NCI-H2081 (cell line): ENCODE measurements at places on chromosomes 2 and 18.

GRCh38 chr2:73994178-73994831 lies 9.6 kb downstream of the TET3 start:
- DNase-seq = no peak

- no peak for DNase-seq
These were observed 111.1 kb downstream of the TTC27 start for GRCh38 chr2:32738939-32739338.

- no peak for DNase-seq
These were observed 96.2 kb downstream of the RAD51AP2 start for GRCh38 chr2:17422061-17422460.

GRCh38 chr2:163246135-163246534 lies 407.6 kb upstream of the KCNH7 start:
- no peak for DNase-seq

GRCh38 chr2:127014630-127015029 lies 92.3 kb downstream of the BIN1 start:
- DNase-seq = no peak

DNA sequence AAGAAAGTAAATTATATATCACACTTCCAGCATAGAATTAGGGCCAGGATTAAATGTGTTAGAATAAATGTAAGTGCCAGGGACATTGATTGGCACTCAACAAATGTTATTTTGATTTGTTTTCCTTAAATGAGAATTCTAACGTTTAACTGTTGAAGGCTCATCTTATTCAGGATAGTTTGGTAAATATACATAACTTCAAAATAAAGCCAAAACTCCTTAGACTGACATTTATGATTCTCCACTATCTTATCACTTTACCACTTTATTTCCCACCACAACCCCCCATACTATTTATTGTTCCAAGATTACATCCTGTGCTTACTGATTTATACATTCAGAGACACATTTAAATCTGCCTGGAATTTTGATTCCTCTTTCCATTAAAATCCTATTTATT lies 769.5 kb upstream of the CDH2 start:
- DNase-seq = no peak

DNA sequence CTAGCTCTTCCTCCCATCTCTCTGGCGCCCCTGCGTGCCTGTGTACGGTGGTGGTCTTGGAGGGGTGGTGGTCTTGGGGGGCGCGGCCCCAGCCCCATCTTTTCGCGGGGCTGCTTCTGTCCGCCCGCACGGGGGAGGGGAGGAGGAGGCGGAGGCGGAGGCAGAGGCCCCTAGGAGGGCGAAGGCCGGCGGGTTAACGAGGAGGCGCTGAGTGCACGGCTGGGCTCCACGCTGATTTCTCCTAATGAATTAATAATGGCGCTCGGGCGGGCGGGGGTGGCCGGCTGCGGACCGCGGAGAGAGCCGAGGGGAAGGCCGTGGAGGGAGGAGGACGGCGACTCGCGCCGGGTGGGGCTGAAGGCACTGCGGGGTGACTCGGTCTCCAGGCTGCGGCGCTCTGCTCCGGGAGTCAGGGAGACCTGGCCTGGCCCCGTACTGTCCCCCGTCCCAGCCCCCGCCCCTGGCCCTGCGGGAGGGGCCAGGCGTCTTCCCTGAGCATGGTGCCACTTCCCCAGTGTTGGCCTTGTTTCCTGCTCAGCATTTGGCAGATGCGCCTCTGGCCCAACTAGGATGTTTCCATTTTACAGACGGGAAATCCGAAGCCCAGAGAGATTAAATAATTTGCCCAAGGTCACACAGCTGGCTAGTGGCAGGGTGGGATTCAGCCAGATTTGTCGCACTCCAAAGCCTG lies 6.0 kb downstream of the GAREM2 start:
- no peak for DNase-seq

GRCh38 chr2:86562922-86563649 lies at the start of gene CHMP3:
CHMP3 (minus strand) TSS chr2:86563443; CDS start chr2:86563348, 95 bp downstream.
- peak; percentile 97 for DNase-seq

DNA sequence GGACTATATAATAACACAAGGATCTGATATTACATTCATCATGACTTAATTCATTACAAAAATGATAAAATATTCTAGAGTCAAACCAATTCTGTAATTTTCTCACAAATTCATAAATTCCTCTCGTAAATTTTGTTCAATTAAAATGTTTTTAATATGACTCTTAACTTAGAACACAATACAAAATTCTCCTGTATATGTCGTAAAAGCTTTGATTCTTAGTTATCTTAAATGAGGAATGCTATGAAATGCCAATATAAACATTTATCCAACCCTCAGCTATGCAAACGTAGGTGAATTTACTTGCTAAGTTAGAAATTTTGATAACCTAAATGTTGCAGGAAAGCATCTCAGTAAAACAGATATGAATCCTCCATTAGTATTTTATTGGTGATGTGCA lies 28.9 kb downstream of the ARHGAP15 start:
- no peak for DNase-seq

- no peak for DNase-seq
These were observed 270.3 kb downstream of the MREG start for GRCh38 chr2:215743066-215743465.

DNA sequence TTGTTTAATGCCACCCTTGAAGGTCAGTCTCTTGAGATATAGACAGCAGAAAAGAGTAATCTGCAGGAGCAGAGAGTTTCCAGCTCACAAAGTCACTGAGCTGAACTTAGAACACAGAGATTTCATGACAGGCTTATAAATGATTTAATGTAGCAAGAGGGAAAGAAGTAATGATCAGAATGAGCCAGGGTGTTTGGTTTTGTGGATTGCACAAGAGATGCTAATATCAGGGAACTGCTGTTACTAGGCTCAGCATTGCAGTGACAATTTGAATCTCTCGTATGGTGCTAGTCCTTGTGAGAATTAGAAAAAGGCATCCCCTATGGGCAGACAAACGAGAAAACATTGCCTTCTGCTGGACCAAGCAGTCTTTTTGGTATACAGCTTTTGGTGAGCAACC lies 61.7 kb upstream of the ITGB6 start:
- no peak for DNase-seq

- DNase-seq = no peak
These were observed 801.4 kb upstream of the ZEB2 start for GRCh38 chr2:145321344-145321743.

GRCh38 chr2:73255907-73256617 lies 22.0 kb downstream of the CCT7 start:
- DNase-seq = no peak

DNA sequence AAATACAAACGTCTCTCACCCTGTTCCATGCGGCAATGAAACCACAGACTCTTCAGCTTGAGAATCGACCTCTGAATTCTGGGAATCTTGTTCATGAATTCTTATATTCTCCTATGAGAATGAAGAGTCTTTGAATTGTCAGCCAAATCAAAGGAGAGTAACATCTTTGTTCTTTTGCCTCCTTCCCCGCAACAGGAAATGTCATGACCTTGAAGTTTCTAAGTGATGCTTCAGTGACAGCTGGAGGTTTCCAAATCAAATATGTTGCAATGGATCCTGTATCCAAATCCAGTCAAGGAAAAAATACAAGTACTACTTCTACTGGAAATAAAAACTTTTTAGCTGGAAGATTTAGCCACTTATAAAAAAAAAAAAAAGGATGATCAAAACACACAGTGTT lies 21.8 kb downstream of the TNFAIP6 start:
- no peak for DNase-seq

DNA sequence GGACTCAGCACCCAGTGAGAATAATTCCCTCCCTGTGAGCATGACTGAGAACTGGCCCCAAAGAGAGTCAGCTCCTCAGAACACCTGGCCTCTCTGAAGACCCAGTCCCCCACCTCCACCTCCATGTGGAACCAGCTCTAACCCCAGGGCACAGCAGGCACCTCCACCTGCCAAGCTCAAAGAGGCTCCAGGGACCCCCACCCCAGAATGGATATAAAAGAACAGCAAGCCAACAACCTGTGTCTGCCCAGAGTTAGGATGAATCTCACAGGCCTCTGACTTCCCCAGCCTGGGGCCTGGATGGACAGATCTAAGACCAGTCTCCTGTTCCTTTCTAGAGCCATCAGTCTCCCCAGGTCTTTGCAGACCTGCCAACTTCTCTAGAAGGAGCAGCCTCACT lies 498.5 kb downstream of the EIPR1 start:
- no peak for DNase-seq

DNA sequence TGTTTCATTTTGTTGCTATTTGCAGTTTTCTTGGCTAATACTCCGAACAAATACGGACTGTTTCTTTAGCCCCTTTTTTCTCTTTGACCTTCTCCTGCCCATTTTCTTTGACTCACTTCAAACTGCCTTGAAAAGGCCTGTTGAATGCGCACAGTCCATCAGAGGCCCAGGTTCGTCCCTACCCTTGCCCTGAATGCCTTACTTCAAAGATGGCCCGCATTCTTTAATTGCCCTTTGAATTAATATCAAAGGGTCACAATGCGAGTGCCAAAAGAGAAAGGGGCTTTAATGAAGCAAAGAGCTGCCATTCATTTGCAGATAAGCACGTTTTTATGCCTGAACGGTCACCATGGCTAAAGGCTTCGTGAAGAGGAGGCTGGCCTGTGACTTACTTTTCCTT lies 29.7 kb downstream of the PAX3 start:
- no peak for DNase-seq

- no peak for DNase-seq
These were observed 21.9 kb downstream of the CENPO start for GRCh38 chr2:24815171-24815570.

DNA sequence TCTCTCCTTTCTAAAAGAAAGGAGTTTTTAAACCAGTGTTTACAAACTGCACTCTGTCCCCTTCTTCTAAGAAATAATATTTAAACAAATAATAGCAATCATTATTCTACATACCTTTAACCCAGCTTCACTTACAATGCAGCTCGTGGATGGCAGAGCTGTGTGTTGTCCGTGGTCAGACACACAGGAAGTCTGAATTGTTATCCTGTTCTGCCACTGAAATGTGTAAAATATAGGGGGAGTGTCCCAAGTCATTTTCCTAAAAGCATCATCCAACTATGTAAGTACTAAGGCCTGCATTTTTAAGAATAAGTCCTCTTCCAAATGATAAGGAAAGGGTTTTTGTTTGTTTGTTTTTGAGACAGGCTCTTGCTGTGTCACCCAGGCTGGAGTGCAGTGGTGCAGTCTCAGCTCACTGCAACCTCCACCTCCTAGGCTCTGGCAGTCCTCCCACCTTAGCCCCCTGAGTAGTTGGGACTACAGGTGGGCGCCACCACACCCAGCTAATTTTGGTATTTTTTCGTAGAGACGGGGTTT lies 2.7 kb upstream of the PPP4R1 start:
- DNase-seq = no peak

GRCh38 chr18:49052891-49053644 lies 102.3 kb upstream of the SMAD7 start:
- DNase-seq = no peak

DNA sequence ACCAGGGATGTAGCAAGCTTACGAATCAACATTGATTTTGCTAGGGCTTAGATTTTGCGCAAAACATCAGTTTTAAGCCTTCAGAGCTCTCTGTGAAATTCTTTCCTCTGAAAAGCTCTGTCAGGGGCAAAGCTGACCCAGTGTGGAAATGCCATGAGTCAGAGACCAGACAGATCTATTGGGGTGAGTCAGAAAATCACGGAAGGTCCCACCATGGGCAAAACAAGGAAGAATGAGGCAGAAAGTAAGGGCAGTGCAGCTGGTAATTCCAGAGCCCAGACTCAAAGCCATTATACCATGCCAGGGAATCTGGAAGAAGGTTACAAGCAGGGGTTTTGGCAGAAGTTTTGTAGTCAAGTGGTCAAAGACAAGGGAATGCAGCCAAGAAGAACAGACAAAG lies 256.6 kb upstream of the CTAGE1 start:
- DNase-seq = no peak

DNA sequence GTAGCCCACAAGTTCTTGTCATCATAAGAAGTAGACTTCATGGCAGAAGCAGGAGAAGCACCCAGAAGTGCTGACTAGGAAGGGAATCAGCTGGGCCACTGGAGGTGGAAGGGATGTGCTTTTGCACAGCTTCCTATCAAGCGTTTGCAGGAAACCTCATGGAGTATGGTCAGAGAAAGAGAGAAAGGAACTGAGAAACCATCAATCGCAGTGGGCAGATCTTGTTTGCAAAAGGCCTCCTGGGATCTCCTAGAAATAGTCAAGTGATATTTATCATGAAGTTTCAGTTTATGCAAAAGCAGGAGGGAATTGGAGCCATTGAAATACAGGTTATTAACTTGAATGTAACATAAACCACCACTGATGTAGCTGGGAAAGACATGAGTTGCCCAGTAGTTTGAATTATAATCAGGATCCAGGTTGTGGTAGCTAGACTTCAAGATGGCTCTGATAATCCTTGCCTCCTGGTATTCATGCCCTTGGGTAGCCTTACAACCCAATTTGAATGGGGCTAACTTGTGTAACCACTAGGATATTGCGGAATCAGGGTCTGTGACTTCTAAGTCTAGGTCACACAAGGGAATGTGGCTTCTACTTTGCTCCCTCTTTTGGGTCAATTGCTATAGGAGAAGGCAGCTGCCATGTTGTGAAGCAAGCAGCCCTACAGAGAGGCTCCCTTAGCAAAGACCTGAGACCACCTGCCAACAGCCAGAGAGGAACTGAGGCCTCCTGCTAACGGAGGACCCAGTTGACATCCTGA lies 69.8 kb upstream of the TCF4 start:
- no peak for DNase-seq

GRCh38 chr18:67517444-67517765 lies 885 bp upstream of the DSEL start:
- DNase-seq = no peak

DNA sequence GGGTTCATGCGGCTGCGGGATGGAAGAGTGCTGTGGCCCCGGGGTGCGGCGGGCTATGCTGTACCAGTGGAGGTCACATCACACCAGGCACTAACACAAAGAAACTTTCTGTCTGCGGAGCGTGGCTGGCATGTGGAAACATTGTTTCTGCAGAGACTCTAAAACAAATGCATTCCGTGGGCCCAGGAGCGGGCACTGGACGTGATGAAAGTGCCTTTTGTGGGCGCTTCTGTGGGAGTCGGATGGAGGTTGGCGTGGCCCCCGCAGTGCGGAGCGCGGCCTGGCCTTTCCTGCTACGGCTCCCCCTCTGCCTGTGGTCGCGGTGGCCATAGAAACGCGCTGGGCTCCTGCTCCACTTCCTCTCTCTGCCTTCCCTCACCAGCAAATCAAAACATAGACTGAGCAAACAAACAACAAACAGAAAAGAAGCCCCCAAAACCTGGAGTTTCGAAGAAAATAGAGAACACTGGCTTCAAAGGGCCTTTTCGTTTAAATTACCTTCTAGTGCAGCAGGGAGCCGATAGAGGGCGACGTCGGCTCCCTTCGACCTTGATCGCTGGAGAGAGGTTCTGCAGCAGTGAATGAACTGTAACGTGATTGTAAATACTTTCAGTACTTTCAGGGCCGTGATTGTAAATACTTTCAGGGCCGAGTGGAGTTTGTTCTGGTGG lies 51.4 kb downstream of the KIF5C start:
- DNase-seq = no peak
